ENCODE measurements at places on chromosomes 5 and 9.

DNA sequence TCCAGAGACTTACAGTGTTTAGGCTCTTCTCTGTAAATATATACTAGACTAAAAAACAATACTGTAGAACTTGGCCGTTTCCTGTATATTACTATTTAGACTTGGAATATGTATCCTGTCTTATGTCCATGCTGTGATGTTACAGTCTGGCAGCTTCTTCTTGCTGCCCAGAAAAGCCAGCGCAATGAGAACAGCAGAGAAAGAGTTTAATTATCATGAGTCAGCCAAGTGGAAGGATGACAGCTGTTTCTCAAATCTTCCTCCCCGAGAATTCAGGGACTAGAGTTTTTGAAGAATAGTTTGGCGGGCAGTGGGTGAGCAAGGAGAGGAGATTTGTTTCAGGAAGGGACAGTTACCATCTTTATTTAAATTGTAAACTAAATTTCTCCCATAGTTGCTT, 37.5 kb downstream of the NAA35 start:
- DNase-seq, result no peak

GRCh38 chr9:129493002-129493705, 127.7 kb downstream of the C9orf50 start:
- no peak for DNase-seq

GRCh38 chr5:82522897-82523296, 244.7 kb upstream of the RPS23 start:
- no peak for DNase-seq

GRCh38 chr5:54758038-54758437, 227.4 kb downstream of the ESM1 start:
- no peak for DNase-seq

DNA sequence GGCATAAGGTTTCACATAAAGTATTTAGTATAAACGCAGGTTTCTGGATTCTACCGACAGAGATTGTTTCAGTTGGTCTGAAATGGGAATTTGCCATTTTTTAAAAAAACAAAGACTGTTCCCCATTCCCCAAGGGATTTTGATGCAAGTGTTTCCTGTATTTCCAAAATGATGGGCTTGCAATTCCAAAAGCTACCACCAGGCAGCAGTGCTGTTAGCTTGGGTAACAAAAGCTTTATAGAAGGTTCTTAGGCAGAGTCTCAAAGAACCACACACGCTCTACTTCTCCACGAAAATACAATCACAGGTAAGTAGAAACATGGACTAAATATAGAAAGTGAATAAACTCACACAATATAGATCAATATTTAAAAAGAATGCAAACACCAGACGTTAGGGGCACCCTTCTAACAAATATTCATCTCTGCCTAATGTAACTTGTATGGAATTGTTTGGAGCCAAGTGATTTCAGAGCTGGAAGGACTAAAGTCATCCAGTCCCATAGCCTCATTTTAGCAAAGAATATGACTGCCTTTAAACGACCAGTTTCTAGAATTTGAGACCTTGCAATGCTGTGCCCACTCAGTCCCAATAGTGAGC, 154.3 kb downstream of the SPOCK1 start:
- no peak for DNase-seq
